ENCODE measurements at places on chromosomes 6 and 20.

DNA sequence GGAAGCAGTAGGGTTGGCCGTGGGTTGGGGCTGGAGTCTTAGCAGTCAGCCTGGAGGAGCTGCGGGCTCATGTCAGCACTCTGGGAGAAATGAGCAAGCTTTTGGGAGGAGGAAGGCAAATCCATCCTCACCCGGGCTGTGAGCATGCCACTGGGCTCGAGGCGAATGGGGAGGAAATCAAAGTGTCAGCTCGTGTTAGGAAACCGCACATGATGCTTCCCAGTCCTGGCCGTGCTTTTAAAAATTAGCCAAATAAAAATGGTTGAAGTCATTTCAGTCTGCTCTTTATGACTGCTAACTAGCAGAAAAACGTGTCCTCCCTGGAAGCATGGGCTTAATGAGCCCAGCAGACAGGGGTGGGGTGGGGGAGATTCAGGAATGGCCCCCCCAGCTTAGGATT is 98.1 kb downstream of the NFATC2 start:
- DNase-seq: no peak

- no peak for DNase-seq
Measured at GRCh38 chr20:7856756-7857155, 83.5 kb downstream of the HAO1 start.

GRCh38 chr20:58753267-58753921 is 60.8 kb downstream of the NPEPL1 start:
- DNase-seq: no peak

GRCh38 chr20:43938017-43938655 is 23.5 kb downstream of the TOX2 start:
- DNase-seq: no peak

Data from progenitor cell of endocrine pancreas (in vitro differentiated cells).